HS-27A (cell line): ENCODE measurements at places on chromosomes 2 and 18.

GRCh38 chr2:180370511-180371205, 363.6 kb upstream of the CWC22 start:
- no peak for DNase-seq

DNA sequence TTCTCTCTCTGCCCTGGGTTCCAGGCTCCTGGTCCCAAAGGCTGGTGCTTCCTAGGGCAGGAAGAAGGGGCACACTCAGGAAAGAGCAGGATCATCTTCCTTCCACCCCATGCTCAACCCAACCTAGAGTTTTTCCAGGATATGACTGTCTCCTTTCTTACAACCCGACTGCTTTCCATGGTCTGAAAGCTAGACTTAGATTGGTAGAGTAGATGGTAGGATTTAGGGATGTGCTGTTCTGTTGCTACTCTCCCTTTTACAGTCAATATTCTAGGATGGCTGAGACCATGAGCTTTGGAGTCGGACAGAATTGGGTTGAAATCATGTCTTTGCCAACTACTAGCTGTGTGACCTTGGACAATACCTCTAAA, 45.9 kb upstream of the IGFBP5 start:
- no peak for DNase-seq

DNA sequence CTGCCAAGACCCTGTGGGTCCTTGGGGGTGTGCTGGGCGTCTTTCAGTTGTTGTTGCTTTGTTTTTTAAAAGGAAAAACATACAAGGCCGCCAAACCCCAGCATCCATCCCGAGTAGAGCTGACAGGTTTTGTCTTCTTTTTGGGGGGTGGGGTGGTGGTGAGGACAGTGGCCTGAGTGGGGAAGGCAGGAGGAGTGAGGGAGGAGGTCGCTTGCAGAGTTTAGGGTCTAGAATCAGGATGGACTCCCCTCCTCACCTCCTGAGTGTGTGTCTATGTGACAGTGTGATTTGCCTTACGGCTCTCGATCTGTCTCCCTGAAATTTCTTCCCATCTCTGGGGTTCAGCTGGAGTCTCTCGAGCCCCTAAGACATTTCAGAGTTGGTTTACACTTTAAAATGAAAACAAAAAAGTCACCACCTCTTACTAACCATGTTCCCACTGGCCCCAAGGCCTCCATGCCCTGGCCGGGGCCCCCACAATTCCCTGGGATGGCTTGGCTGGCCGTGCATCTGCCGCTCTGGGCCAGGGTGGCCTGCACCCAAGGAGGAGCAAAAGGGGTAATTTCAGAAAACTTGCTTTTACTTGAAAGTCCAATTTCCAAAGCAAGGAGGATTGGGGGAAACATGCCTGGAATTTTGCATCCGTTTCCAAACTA, 5.0 kb downstream of the SIX3 start:
- no peak for DNase-seq

GRCh38 chr2:233852056-233852455, 2.3 kb downstream of the HJURP start:
- DNase-seq, result no peak
